ENCODE measurements at places on chromosomes 5 and 9.

DNA sequence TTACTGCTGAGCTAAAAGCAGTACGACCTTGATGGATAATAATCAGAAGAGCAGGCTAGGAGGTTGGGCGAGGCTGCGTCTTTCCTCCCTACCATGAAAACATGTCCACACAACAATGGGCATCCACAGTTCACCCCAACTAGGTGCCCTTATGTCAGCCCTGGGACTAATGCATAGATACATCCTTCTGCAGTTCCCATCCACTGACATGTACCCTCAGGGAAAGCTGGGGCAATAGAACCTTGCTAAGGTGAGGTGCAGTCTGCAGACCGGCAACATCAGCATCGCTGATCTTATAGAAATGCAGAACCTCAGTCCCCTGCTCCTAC lies 697 bp upstream of the PRUNE2 start:
- no peak for DNase-seq

DNA sequence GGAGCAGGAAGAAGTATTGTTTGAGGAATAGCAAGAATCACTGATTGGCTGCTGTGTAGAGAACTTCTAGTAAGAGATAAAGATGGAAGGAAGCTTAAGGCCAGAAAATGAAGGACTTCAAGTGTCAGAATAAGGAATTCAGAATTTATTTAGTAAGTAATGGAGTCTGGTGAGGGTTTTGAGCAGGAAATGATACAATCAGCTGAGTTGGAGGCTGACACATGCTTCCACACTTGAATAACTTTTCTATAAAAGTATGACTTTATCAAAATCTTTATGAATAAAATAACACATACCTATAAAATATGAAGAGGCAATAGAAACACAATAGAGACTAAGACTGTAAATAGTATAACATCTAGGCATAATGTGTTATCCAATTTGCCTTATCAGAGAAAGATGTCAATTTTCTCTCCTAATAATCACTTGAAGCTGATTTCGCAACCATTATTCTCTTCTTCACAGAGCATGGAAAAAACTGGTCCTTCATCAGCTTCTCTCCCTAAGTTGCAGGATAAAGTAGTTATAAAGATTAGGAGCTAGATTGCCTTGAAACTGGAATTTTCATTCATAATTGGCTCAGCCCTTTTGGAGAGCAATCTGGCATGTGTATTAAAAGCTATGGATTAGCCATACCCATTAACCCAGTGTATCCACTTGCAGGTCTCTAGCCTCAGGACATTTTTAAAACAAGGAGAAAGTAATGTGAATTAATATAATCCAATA lies 143.4 kb downstream of the ZNF608 start:
- DNase-seq, result no peak

- no peak for DNase-seq
These were observed at the start of gene IFNA13 for GRCh38 chr9:21367957-21368356. IFNA13 (minus strand) TSS chr9:21368057; CDS start chr9:21368010, 47 bp downstream.

DNA sequence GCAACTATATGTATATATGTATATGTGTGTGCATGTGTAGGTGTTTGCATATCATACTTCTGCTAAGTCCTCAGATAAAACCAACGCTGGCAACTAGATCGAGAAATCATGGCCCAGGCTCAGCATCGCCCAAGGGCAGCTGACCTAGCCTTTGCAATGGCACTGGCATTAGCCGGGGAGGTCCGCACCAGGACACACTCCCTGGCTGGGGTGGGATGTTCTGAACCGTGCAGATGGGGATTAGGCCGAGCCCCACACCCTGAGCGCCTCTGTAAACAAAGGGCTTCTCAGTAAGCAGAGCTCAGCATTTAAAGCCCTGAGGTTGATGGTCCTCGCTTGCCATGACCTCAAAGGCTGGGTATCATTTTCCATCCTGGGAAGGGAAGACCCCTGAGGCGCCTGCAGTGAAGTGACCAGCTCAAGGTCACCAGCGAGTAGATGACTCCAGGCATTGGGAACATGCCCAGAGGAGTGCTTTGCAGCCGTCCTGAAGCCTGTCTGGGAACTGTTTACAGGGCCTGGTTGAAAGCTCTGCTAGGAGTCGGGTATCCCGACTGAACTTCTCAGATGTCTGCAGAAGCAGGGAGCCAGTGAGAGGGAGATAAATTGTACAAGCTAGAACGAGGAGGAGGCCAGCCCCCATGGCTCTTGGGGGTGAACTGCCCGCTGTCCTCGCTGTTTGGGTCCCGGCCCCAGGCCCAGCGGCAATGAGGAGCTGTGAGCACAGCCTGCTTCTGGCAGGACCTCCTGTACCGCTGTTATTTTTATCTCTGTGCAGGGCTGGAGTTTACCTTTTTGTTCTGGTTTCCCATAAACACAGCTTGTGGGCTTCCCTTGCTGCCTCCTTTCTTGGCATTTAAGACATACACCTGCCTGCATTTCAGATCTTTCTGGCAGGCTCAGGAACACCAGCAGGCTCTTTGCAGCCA lies 18.4 kb downstream of the GADD45G start:
- DNase-seq, result no peak

GRCh38 chr5:68077349-68077894 lies 138.1 kb upstream of the PIK3R1 start:
- no peak for DNase-seq

DNA sequence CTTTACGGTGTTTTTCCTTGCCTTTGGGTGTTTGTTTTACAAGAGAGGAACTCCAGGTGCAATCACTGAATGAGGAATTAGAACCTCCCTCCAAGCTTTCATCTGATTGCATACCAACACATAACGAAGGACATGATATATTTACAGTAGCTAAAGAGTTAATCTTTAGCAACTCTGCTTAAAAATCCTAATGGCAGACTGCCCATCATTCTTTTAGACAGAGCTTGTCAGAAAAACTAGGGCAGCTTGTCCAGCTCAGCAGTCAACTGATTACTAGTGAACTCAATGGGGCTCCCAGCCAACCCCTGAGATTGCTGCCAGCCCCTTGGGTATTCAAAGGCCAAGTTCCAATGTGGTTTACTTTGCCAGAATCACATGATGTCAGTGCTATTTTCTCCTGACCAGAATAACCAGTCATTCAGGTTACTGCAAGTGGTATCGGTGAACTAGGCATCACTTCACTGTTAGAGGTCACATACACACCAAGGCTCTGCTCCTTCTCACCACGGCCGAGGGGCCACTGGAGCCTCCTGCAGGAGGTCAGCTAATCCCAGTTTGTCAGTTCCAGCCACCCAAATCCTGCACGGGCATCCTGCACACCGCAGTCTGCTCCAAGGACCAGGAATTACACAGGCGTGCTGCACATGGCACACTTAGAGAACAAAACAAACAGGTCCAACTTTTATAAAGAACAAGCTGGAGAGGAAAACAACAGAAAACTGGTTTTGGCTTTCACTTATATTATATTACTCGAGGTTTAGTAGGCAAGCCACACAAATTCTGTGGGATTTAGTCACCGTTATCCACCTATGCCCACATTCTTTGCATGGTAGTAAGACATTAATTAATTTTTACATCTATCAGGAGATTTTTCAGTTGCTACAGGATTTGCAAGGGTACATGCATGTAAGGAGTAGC lies 62.5 kb downstream of the NFIB start:
- no peak for DNase-seq

GRCh38 chr9:83280268-83280667 lies 217.3 kb upstream of the RASEF start:
- DNase-seq, result no peak

DNA sequence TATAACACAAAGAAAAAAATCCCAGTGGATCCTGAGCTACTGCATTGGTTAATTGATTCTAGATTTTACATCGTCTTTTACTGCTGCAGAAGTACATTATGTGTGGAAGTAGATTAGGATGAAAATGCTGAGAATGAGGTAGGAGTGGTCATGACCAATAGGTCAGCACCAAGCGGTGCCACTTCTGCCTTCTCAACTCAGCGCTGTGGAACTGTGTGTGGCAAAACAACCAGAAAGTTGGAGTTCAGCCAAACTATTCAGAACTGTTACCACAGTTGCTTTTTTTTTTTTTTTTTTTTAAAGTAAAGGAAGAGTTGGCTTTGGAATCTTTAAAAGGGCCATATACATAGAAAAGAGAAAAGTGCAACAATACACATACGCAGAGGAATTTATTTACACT lies 24.2 kb downstream of the POU5F2 start:
- DNase-seq, result no peak

DNA sequence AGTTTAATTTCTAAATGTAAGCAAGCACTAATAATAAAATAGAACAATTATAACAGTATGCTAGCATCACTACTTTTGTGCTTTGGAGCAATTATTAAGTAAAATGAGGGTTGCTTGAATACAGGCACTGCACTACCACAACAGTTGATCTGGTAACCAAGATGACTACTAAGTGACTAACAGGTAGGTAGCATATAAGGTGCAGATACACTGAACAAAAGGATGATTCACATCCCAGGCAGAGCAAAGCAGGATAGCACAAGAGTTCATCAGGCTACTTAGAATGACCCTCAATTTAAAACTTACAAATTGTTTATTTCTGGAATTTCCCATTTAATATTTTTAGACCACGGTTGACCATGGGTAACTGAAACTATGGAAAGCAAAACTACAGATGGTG lies 48.0 kb upstream of the RGS7BP start:
- no peak for DNase-seq

- DNase-seq, result no peak
These were observed 53.7 kb downstream of the IPO11 start for GRCh38 chr5:62465985-62466925.

- DNase-seq, result no peak
These were observed 42.4 kb upstream of the TJP2 start for GRCh38 chr9:69131682-69132081.

GRCh38 chr9:5719100-5719926 lies 90.4 kb downstream of the RIC1 start:
- no peak for DNase-seq

DNA sequence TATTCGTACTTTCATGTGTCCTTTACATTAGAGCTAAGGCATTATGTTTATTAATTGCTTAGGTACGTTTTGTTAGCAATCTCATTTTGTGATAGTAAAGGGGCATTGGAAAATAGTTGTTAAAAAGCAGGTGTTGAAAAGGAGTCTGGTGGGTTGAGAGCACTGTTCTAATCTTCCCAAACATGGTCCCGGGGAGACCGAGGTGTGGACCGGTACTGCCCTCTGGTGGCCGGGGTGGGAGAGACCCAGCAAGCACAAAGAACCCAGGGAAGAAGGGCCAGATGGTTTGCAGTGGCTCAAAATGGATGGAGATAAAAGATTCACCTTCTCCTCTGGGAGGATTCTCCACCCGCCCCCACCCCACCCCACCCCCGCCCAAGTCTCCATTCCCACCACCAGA lies 26.1 kb downstream of the IDNK start:
- peak; percentile 60 for DNase-seq

GRCh38 chr9:128208386-128208785 lies 5.2 kb downstream of the DNM1 start:
- no peak for DNase-seq

- DNase-seq, result peak; percentile 7
These were observed 100.6 kb upstream of the SELENOP start for GRCh38 chr5:42912184-42912798.

DNA sequence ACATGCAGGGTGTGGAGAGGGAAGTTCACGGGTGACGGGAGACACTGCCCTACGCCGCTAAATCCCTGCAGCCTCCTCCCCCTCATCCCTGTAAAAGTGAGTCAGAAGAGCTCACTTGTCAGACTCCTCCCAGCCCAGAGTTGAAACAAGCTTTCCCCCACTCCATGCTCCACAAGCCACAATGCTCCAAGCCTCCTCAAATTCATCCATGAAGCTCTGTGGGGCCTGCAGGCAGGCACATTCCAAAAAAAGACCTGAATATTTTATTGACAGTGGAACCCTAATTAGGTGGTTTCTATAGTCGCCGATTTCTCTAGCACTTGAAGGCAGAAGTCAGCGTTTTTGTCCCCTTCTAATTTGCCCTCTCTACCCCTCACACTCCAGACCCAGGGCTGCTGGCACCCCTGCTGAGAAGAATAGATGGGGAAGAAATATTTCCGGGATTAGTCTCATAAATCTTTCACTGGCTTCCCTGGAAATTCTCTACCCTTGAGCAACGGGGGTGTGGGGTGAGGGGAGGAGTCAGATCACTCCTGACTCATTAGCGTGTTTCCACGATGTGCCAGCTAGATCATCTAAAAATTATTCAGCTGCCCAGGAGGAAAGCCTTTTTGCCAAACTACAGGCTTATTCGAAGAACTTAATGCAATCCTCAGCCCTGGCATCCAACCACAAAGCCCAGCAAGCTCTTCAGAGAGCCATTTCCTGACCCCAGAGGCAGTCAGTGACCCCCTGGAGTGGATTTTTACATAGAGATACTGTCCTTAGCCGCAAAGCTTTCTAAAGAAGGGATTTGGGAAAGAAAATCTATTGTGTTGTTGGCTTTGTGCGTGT lies 97.1 kb downstream of the ENC1 start:
- no peak for DNase-seq

DNA sequence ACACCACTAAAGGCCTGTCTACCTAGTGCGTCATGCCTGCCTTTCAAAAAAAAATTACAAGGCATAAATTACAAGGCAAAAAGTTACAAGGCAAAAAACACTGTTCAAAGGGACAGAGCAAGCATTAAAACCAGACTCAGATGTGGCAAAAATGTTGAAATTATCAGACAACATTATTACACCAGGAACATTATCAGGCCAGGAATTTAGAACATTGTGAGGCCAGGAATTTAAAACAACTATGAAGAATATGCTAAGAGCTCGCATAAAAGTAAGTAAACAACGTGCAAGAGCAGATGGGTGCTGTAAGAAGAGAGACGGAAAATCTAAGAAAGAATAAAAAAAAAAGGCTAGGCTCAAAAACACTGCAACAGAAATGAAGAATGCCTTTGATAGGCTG lies 18.2 kb upstream of the MLANA start:
- no peak for DNase-seq

DNA sequence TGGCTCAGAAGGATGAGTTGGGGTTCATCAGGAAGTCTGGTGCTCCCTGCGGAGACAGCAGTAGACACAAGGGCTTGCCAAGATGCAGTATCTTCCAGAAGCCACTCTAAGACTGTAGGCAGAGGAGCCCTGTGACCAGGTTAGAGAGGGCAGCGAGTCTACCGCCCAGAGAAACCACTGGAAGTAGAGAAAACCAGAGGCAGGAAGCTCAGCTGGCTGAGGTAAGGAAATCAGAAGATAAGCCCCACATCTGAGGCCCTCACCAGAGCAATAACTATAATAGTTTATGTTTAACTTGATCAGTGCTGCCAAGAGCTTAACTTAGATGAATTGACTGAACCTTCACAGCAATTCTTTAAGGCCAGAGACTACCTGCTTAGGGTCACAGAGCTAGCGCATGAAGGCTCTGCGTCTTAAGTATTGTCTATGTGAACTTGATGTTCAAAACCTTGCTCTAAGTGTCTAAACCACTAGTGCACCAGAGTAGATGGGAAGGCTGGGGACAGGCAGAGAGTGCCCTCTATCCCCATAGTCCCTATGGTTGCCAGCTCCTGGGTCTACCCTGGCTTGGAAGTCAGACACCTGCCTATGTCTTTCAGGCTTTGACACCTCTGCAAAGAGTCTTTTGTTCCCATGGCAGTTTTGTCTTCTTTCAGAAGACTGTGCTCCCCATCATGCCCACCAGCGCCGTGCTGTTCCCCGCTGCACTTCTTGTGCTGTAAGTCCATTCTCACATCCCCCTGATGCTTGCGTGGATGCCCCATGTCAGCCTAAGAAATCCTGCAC lies 228.2 kb upstream of the KLF4 start:
- no peak for DNase-seq

Data from NCI-H2171 (cell line).